ENCODE measurements at places on chromosomes 2 and 18.

GRCh38 chr2:102886216-102886893 lies 124.5 kb downstream of the TMEM182 start:
- DNase-seq, result no peak

- DNase-seq, result no peak
These were observed 197.3 kb downstream of the PTPRM start for GRCh38 chr18:7764405-7764804.

- no peak for DNase-seq
These were observed 2.7 kb downstream of the GPC1 start for GRCh38 chr2:240437861-240438809.

- no peak for DNase-seq
These were observed 34.3 kb upstream of the PXDN start for GRCh38 chr2:1778566-1778965.

DNA sequence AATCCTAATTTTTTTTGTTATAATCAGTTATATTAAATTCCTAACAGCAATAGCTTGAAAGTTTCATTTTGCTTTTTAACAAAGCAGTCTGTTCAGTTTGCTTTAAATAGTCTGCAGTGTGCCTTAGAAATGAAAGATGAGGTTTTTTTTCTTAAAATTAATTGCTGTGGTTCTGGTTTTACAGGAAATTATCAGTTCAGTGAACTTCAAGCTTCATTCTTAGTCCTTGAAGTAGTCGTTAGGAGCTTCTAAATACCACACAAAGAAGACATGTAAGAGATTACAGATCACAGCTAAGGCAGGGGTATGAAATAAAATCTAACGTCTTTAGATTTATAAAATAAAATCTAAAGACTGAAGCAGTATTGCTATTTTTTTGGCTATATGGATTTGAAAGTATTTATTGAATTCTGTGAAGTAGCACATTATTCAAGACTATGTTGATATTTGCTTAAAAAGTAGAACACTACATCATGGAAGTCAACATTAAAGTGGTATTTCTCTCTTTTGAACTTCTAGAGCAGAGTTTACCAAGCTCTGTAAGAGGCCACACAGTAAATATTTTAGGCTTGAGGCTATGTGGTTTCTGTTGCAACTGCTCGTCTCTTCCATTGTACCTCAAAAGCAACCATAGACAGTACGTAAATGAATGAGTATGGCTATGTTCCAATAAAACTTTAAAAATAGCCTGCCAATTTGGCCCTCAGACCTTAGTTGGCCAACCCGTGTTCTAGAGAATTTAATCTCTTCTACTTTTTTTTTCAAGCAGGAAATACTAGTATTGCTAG lies 81.5 kb upstream of the STON1 start:
- DNase-seq, result no peak

GRCh38 chr2:66840321-66841002 lies 405.5 kb downstream of the MEIS1 start:
- no peak for DNase-seq

DNA sequence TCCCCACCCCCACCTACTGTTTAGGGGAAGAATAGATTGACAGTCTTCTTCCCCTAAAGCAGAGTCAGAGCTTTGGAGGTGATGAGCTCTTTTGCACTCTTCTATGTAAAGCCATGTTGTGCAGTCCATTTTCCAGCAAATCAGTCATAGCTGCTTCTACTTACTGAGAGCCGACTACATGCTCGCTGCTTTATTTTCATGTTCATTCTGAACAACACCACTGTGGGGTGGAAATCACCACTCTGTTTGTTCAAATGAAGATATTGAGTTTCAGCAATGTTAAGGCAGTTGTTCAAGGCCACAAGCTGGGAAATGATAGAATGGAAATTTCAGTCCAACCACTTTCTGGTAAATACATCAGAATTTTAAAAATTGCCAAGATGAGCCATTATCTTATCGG lies 88.3 kb downstream of the INSIG2 start:
- no peak for DNase-seq

DNA sequence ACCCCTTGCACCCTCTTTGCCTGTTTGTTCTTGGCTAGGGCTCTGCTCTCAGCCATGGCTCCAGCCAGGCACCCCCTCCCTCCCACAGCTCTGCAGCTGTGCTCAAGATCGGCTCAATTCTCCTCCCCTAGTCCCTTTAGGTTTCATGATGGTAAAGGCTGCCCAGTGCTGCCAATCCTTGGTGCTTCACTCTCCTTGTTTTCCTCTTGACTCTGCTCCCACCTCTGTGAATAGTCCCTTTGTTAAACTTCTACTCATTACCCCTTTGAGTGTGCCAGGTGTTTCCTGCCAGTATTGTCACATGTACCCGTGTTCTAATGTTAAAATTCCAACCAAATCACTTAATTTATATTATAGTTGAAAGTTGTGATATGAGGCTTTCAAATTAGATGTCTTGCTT lies 101.0 kb upstream of the CERS6 start:
- no peak for DNase-seq

DNA sequence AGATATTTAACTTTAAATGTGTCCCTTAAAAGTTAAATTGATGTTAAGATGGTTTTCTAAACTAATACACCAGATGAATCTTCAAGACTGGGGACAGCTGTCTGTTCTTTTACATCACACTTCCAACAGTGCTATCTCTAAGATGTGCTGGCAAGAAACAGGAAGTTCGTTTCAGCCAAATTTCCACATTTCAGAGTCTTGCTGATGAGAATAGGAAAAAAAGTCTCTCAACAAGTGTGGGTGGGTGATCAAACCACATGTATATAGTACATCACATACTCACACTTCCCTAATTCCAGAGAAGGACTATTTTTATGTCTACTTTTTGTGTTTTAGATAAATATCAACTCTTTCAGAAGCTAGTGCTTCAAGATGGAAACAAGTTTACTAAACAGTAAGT lies 1712.8 kb upstream of the TMEFF2 start:
- DNase-seq, result no peak

- no peak for DNase-seq
These were observed 37.7 kb downstream of the ANKRD12 start for GRCh38 chr18:9174302-9174701.
